ENCODE measurements at places on chromosomes 6 and 20.

DNA sequence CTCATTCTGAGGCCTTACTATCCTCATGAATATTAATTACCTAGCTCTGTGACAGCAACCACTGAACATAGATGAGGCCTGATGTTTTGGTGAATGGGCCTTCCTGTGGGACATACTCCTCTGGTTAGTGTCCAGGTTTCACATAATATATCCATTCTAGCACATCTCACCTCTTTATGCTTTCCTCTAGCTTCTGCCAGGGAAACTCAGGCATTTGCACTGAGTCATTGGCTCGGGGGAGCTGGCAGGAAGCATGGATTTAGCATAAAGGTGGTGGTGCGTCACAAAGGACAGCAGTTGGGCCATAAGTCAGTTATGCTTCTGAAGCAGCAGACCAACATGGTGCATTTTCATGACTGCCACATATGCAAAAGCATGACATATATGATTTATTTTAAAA lies 37.5 kb upstream of the TMEM170B start:
- no peak for DNase-seq

GRCh38 chr20:42914302-42914701 lies 275.4 kb downstream of the PTPRT start:
- DNase-seq: no peak

DNA sequence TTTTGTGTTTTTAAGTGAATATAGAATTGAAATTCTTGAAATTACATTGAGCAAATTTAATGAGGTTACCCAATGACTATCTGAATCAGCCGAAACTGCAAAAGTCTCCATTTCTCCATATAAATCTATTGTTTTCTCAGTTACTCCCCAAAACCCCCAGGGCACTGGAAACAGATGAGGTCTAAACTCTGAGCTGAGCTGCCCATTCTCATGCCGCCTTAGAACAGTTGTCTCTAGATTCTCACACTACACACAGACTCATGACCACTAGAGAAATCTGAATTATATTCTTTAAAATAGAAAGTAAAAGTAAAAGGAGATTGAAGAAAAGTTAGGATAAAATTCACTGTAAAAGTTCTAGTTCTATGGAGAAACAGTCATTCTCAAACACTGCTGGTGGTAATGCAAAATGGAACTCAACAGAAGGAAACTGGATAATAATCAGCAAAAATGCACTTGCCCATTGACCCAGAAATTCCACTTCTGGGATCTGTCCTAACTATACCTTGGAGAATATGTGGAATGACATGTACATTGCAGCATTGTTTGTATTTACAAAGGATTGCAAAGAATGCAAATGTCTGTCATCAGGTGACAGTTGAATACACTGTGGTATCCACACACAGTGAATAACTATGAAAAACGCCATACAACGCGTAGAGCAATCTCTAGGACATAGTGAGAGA lies 125.5 kb downstream of the IPCEF1 start:
- no peak for DNase-seq

DNA sequence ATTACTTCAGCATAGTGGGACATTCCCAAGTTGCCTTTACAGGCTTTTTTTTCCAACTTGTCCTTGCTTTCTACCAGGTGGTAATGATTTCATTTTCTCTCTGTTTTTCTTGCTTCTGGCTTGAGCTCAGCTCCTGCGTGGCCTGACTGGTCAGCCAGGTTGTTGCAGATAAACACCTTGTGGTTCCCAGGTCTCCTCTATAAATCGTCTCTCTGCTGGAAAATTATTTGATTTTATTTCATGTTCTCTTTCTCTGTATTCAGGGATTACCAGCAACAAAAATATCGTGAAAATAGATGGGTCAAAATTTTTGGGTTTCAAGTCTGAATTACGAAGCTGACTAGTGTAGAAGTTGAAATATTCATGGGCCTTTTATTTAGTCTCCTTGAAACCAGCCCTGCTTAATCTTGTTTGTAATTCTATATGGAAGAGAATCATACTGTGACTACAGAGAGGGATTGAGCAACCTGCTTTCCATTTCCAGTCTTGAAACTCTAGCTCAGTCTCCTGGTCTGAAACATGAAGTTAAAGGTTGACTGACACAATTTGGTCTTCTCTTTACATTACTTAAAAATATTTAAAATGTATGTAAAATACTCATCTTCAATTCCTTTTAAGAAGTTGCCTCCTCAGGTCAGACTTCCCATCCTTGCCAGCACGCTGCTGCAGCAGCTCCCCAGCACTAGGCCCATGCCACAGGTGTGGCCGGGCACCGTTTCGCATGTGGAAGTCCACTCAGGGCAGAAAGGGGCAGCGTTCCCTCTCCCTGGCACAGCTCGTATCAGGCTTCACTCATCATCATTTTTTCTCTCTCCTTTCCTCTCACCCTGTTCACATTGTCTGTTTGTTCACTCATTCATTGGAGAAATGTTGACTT lies 7.1 kb downstream of the DUSP22 start:
- DNase-seq: no peak

- no peak for DNase-seq
These were observed 14.1 kb upstream of the BEND3 start for GRCh38 chr6:107129370-107129925.

DNA sequence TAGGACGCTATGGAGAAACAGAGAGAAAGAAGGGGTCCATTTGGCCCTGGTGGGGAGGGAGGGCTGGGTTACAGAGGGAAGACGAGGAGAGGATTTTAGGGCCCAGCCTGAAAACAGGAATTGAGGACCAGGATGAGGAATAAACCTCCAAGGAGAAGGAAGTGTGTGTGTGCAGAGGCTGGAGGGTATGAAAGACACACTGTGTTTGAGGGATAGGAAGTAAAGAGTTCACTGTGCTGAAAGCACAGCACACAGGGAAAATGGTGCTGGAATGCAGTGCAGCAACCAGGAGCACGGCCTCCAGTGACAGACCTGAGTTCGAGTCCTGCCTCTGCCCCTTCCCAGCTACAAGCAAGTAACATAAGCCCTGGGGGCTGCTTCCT lies 7.8 kb downstream of the MBOAT1 start:
- DNase-seq: no peak

- no peak for DNase-seq
These were observed 25.7 kb downstream of the MYT1 start for GRCh38 chr20:64189986-64190385.

- no peak for DNase-seq
These were observed 34.6 kb downstream of the PANK2 start for GRCh38 chr20:3923818-3924217.

DNA sequence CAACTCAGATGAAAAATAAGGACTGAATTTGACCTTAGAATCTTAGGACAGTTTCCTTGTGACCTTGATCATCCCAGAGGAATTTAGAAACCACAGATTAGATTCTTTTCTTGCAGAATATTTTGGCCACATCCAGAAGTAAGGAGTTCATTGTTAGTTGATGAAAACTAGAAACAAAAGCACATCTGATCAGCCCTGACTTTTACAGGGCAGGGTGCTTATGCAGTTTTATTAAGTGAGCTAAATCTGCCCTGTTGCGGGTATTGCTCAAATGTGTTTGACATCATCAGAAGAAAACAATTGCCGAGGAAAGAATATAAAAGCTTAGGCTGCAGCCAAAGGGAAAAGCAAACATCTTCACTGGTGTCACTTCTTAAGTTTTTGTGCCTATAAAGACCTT lies 100.8 kb downstream of the MTFR2 start:
- DNase-seq: no peak

DNA sequence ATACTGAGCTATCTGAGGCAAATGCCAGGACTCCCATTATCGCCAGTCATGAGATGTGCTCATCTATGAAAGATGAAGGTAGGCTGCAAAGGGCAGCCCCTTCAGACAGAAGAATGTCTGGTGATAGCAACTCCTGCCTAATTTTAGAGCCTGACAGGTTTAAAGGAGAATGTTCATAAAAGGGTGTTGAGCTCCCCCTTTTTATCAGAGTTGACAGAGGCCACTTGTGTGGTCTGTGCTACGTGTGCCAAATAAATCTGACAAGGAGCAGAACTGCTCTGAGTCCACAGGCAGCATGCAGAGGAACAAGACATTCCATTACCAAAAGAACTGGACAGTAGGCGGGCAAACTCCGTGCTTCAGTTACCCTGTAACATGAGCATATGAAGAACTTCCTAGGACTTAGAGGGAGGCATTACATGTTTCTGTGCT lies 101.8 kb downstream of the PREP start:
- no peak for DNase-seq

DNA sequence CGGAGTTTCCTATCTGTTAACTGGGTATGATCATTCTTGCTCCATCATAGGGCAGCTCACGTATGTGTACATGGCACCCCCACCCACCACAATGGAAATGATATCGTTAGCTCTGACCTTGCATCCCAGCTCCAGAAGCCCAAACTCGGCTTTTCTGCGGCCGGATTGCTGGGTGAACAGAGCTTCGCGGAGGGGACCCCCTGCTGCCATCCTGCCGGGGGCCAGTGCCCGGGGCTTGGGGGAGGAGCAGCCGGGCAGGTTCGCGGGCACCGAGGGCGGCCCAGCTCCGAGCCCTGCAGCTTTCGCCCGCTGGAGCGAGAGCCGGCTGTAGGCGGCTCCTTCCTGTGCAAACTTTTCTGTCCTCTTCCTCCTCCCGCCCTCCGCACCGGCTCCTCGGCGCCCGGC lies 24.9 kb upstream of the FUCA2 start:
- DNase-seq: peak; percentile 69
